ENCODE measurements at places on chromosomes 7 and 10. TPM values are rescaled to one million over a fixed set of nuclear protein-coding genes. Genes with fewer than 3 reads are reported as not detected.

STOX1 gene
- 2.0 TPM for total RNA-seq

HECW1 gene
- 1.1 TPM for total RNA-seq

ALOX5 gene
- total RNA-seq = 19.4 TPM

SLC39A12 gene
- total RNA-seq = not detected

TMEM229A gene
- total RNA-seq = not detected

GSTK1 gene
- total RNA-seq = 388 TPM

SYCE1 gene
- 2.3 TPM for total RNA-seq

LGI1 gene
- total RNA-seq = not detected

ITIH2 gene
- total RNA-seq = not detected

HTRA1 gene
- 27.9 TPM for total RNA-seq

CPA2 gene
- 1.6 TPM for total RNA-seq

TSPAN14 gene
- total RNA-seq = 18.9 TPM

LRRC4 gene
- total RNA-seq = 1.2 TPM

AFAP1L2 gene
- 13.5 TPM for total RNA-seq

CDHR1 gene
- total RNA-seq = 42.1 TPM

CALML3 gene
- not detected for total RNA-seq

POLR3A gene
- total RNA-seq = 12.7 TPM

MMP21 gene
- total RNA-seq = not detected

NUTM2A gene
- total RNA-seq = 3.0 TPM

ZNF804B gene
- total RNA-seq = not detected

GPR37 gene
- total RNA-seq = not detected

FAM237B gene
- not detected for total RNA-seq

SLC26A4 gene
- 0.16 TPM for total RNA-seq

TLX1 gene
- total RNA-seq = not detected

RBP3 gene
- total RNA-seq = not detected

IFT22 gene
- total RNA-seq = 12.3 TPM

ADRA2A gene
- total RNA-seq = 19.1 TPM

CYP26C1 gene
- not detected for total RNA-seq

TRIM50 gene
- not detected for total RNA-seq

PTPN20 gene
- total RNA-seq = 4.9 TPM

INHBA gene
- total RNA-seq = not detected

IDI2 gene
- not detected for total RNA-seq

NRCAM gene
- 2.5 TPM for total RNA-seq

Measured in transverse colon (tissue), 4 donors.